ENCODE measurements at places on chromosomes 11 and 22.

- DNase-seq, result no peak
Measured at GRCh38 chr11:124514131-124514530, 29.3 kb downstream of the OR8B12 start.

DNA sequence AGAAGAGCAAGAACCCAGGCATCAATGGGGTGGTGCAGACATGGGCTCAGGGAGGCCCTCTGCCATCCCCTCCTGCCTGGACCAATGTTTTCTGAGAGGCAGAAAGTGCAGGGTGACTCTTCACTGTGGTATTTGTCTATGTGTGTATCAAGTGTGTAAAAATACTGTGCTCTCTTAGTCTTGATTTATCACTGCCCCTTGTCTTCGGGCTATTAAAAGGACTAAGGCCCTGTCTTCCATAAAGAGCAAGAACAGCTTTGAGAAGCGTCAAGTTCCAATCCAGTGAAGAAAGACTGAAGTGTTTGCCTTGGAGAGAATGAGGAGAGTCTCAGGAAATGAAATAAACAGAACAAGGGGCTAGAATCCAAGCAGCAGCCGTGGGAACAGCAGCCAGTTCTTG lies 14.4 kb downstream of the PRSS23 start:
- peak; percentile 72 for DNase-seq

GRCh38 chr11:117230286-117230961 lies 1.4 kb downstream of the PCSK7 start:
- DNase-seq, result no peak

DNA sequence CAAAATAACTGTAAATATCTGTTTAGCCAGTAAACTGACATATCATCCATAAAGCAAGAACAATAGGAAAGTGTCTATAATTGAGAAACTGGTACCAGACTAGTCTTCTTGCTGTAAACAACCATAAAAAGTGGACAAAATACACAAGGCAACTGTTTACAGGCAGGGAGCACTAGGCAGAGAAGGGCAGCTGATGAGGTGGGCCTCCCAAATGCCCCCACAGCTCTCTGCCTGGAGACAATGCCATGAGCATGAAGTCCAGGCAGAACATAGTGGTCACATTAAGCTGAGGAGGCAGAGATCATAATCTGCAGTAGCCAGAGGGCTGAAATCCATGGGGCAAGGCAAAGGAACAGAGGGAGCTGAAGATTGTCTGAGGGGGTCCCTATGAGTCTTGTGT lies 30.7 kb downstream of the TBX1 start:
- DNase-seq, result no peak

- DNase-seq, result no peak
Measured at GRCh38 chr22:19543970-19544708, 19.9 kb upstream of the CLDN5 start.
